Effector CD4-positive, alpha-beta T cell (primary cell): ENCODE measurements at places on chromosomes 1 and 21.

GRCh38 chr21:21715266-21715969 lies 717.2 kb downstream of the NCAM2 start:
- no peak for DNase-seq

DNA sequence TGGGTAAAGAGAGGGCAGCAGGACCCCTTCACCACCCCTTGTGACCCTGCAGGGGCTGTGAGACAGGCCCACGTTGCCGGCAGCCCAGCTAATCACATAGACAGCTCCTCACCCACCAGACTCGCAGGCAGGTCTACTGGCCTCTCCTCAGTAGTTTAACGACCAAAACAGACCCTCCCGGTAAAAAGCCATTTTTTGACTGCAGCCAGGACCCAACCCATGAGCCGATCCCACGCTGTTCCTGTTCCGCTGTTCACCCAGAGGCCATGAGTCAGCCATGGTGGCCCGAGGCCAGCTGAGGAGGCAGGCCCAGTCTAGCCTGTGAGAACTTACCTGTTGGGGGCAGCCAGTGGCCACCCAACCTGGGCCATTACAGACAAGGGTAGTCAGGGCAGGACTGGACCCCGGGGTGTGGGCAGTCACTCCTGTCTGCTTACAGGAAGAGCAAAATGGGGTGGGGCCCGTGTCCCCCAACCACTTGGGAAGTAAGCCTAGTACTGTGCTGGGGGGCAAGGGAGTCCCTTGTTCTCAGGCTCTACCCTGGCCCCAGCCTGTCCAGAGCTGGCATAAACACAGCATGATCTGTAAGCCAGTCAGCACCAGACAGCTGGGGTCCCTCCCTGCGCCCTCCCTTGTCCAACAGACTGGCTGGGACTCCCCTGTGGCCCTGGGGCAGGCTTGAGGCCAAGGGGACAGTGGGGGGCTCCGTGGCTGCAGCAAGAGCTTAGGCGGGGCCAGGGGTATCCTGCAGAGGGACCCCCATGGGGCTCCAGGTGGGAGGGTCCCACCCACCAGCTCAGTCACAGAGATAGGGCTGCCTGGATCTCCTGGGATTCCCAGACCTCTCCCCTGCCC lies 61.9 kb downstream of the WNT9A start:
- no peak for DNase-seq

- DNase-seq: no peak
Observed at GRCh38 chr1:54842206-54842915, 41.2 kb upstream of the TTC22 start.

- DNase-seq: no peak
Observed at GRCh38 chr1:113784104-113784779, 25.0 kb upstream of the PHTF1 start.
